ENCODE measurements at places on chromosomes 12 and 14.

DNA sequence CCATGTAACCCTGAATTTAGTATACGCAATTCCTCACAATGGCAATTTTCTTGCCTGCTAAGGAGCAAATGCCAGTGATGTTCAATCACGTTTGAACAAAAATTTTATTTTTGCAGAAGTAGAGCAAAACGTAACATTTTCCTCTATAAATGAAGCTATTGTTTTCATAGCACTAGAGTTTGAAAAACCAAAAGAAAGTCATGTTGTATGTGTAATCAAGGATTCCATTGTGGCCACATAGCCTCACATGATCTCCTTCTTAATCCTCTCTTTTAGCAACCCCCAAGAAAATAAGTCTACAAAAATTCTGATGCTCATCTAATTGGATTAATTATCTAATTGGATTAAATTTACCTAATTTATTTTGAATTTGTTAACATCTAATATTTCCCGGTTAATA lies 1217.4 kb upstream of the FLRT2 start:
- DNase-seq, result no peak

DNA sequence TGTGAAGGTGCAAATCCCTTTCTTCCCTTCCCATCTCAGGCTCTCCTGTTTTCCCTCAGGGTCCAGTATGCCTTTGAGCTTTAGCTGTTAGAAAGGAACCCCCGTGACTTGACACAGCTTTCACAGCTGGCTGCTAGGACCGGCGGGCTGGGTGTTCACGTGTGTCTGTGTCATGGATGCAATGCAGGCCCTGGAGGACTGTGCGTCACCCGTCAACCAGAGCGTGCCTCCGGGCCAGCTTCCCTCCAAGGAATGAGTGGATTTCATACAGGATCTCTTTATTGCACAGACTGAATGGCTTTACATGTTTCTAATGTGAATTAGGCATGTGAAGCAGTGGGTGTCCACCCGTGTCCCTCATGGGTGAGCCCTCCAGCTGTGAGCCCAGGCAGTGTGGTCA lies 77.4 kb downstream of the AACS start:
- no peak for DNase-seq

DNA sequence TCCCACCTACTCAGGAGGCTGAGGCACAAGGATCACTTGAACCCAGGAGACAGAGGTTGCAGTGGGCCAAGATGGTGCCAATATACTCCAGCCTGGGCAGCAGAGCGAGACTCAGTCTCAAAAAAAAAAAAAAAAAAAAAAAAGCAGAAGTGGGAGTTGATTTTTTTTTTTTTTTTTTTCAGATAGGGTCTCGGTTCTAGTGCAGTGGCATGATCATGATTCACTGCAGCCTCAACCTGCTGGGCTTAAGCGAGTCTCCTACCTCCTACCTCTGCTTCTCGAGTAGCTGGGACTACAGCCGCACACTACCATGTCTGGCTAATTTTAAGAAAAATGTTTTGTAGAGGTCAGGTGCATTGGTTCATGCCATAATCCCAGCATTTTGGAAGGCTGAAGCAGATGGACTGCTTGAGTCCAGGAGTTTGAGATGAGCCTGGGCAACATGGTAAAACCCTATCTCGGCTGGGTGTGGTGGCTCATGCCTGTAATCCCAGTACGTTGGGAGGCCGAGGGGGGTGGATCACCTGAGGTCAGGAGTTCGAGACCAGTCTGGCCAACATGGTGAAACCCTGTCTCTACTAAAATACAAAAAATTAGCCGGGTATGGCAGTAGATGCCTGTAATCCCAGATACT lies 16.3 kb upstream of the HSP90AA1 start:
- DNase-seq, result no peak

- DNase-seq, result no peak
Measured at GRCh38 chr12:132262256-132263060, 66.9 kb downstream of the GALNT9 start.

DNA sequence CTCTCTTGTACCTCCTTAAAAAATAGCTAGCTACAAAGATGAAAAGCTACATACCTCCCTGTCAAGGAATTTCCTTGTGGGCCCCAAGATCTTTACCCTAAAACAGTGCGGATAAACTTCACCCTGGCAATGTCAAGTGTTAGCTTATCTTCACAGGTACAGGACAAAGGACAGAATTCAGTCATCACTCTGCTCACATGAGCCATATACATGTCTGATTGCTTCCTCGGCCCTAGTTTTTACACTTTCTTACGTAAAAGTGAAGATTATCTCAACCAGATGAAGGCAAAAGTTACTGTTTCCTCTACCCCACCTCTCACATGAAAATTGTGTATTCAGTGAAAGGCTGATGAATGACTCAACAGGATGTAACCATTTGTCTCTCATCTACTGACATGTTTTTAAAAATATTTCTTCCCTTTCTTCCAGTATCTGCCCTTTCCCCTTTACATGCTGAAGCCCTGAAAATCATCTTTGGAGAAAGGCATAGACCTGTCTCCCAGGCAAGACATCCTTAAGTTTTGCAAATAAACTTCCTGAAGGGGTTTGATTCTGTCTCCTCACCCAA lies 890.1 kb downstream of the GALC start:
- no peak for DNase-seq

GRCh38 chr14:55084401-55085059 lies 33.1 kb downstream of the MAPK1IP1L start:
- DNase-seq, result no peak

GRCh38 chr12:12008232-12008850 lies 62.4 kb upstream of the BCL2L14 start:
- peak; percentile 27 for DNase-seq

DNA sequence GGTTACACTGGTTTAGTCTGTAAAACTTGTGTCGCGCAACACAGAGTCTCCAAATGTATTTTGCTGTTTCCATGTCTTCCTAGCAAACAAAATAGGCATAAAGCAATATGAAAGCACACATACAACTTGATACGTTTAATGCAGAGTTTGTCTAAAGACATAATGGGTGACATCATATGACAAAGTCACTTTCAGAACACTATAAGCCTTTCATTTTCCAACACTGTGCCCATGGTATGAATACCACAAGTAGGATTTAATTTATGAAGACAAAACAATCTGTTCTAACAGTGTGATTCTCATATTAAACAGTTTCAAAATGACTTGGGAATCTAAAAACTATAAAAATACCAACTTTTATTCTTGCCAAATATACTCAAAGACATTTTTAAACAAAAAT lies 58.4 kb downstream of the PTPN21 start:
- no peak for DNase-seq

- DNase-seq, result no peak
Measured at GRCh38 chr12:26799741-26800140, 33.3 kb downstream of the ITPR2 start.

GRCh38 chr14:90058876-90059458 lies 2.8 kb upstream of the KCNK13 start:
- no peak for DNase-seq

GRCh38 chr14:104680806-104681688 lies 8.4 kb upstream of the INF2 start:
- DNase-seq, result no peak

GRCh38 chr12:6158749-6159148 lies 34.3 kb upstream of the VWF start:
- DNase-seq, result no peak

DNA sequence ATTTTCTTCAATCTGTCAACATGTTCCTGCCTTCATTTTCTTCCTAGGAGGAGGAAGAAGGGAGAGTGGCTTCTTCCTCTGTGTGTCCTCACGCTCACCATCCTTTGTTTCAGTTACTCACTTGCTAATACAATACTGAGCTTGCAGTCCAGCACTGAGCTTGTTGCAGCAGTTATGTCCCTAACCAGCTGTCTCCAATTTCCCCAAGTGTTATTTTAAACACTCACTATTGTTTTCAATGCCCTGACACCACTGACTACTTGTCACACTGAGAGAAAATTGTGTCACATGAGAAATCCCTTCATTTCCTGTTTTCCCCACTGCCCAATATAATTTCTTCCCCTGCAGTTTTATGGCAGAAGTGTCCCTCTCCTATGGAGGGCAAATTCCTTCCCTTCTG lies 53.4 kb downstream of the HSD17B6 start:
- peak; percentile 10 for DNase-seq

DNA sequence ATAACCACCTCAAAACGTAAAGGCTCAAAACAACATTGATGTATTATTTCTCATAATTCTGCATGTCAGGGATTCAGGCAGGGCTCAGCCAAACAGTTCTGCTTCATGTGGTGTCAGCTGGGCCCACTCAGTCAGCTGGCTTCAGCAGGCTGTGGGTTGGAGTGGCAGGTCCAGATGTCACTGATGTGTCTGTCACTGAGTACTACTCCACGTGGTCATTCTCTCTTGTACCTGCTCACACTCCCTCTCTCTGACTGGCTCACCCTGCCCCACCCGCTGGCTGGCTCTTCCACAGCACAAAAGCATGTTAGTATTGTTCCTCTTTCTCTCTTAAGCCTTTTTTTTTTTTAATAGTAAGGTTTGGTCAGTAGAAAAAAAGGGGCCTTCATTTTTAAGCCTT lies 182.4 kb downstream of the DICER1 start:
- no peak for DNase-seq

- no peak for DNase-seq
Measured at GRCh38 chr12:89126712-89127111, 225.6 kb downstream of the DUSP6 start.

GRCh38 chr12:111467857-111468241 lies 62.1 kb downstream of the SH2B3 start:
- no peak for DNase-seq

GRCh38 chr12:7610006-7610405 lies 55.7 kb downstream of the APOBEC1 start:
- no peak for DNase-seq

GRCh38 chr12:95543305-95543704 lies 8.0 kb downstream of the USP44 start:
- DNase-seq, result no peak

DNA sequence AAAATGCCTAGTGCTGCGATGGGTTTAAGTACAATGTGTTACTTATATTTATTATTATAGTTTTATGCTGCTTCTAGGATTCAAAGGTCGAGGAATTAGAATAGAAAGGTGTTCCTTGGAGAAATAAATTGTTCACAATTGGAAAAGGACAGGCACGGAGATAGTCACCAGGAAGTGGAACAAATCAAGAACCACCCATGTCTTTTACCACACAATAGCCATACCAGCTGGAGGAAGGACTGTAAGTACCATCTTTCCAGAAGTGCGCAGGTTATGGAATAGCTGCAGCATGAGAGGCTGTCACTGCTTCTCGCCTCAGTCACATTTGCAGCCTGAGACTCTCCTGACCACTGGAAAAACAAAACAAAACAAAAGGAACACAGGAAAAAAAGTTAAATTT lies 40.5 kb upstream of the MANSC4 start:
- DNase-seq, result no peak

DNA sequence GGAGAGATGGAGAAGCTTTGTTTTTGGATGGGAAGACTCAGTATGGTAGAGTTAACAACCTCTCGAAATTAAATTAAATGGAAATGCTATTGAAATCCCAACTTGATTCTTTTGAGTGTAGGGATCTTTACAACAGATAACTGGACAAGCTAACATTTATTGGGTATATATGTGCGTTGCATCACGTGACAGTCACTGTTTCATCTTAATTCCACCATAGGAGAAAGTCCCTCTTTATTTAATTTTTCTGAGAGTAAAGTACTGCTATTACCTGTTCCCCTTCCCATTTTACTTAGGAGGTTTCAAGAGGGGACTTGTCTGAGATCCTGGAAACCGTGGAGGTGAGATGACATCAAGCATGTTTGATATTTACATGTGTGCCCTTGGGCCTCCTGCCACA lies 11.1 kb upstream of the DAO start:
- no peak for DNase-seq

GRCh38 chr12:117702741-117703140 lies 266.0 kb downstream of the KSR2 start:
- DNase-seq, result no peak

DNA sequence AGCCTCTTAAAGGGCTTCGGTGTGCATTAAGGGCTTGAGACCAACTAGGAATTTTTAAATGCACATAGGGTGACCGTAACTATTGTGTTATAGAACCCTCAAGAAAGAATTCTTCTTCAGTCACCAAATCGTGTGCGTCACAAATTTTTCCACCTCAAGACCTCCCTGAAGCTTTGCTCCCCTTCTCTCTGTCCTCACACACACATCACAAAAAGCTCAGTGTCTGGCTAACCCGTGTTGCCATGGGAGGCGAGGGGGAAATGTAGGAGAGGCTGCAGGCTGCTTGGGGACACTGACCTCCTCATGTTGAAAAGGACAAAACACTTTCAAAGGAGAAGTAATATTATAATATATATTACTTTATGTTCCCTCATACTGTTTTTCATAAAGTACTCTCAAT lies 10.6 kb downstream of the SSPN start:
- DNase-seq, result no peak

- no peak for DNase-seq
Measured at GRCh38 chr12:92506460-92506859, 196.3 kb upstream of the PLEKHG7 start.

DNA sequence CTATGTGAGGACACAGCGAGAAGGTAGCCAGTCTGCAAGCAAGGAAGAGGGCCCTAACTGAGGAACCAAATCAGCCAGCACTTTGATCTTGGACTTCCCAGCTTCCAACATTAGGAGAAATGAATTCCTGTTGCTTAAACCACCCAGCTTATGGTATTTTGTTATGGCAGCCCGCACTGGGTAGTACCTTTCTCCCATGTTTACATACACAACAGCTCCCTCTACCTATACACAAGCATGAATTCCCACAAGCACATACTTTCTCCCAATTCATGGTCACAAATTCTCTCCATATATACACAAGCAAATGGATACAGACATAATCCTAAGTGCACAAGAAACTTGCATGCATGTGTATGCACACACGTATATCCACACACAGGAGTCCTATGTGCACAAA lies 7.4 kb downstream of the ITGB7 start:
- DNase-seq, result no peak

- no peak for DNase-seq
Measured at GRCh38 chr12:48988030-48988649, 10.0 kb downstream of the WNT1 start.

DNA sequence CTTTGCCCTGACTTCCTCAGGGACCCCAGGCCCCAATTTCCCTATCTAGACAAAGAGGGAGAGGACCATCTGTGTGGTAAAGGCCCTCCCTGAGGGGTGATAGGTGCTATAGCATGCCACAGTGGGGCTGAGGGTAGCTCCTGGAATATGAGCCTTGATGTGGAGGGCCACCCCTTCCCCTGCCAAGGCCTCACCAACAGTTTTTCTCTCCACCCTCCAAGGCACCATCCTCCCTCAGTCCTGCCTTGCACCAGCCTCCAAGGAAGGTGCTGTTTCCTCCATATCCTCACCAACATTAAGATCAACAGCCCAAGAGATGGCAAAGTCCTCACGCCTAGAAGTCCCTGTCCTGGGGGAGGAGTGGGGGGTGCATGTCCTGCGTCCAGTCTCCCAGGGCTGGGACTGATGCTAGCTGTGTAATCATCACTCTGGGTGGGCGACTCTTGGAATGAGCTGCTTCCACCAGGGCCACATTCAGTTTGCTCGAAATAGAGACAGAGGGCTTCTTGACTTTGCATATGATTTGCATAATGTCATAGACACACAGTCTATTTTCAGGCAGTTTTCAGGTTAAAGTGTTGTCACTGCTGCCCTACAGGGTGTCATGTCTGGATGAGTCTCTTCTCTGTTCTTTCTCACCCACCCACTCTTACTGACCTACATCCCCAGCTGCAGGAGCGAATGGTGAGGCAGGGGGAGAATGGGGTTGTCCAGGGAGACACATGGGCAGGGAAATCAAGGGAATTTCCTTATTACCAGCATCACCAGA lies 17.4 kb downstream of the ACVRL1 start:
- no peak for DNase-seq
